Activated CD8-positive, alpha-beta memory T cell treated with anti-CD3 and anti-CD28 coated beads for 1 hour (primary cell): ENCODE measurements at places on chromosomes 11 and 22.

GRCh38 chr11:129657866-129658525, 157.7 kb upstream of the TMEM45B start:
- DNase-seq: no peak

GRCh38 chr11:92929653-92930052, 39.8 kb upstream of the MTNR1B start:
- DNase-seq: no peak

GRCh38 chr11:77407613-77408012, 66.3 kb downstream of the PAK1 start:
- no peak for DNase-seq

DNA sequence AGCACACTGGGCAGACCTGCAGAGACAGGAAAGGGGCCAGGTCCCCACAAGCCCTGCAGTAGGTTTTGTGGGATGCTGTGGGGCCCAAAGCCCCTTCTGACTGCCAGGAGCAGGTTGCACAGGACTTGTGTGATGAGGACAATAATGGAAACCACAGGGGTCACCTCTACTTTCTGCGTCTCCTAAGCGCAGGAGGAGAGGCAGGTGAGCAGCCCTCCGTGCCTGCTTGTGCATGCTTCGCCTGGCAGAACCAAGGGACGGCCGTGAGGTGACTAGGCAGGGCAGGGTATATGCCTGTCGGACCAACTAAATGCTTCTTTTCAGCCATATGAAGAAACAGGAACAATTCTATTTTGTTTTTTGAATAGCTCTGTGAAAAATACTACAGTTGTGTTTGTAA, 77.9 kb upstream of the PITPNB start:
- DNase-seq: no peak

- no peak for DNase-seq
Observed at GRCh38 chr11:473415-473814, 23.3 kb downstream of the PTDSS2 start.

DNA sequence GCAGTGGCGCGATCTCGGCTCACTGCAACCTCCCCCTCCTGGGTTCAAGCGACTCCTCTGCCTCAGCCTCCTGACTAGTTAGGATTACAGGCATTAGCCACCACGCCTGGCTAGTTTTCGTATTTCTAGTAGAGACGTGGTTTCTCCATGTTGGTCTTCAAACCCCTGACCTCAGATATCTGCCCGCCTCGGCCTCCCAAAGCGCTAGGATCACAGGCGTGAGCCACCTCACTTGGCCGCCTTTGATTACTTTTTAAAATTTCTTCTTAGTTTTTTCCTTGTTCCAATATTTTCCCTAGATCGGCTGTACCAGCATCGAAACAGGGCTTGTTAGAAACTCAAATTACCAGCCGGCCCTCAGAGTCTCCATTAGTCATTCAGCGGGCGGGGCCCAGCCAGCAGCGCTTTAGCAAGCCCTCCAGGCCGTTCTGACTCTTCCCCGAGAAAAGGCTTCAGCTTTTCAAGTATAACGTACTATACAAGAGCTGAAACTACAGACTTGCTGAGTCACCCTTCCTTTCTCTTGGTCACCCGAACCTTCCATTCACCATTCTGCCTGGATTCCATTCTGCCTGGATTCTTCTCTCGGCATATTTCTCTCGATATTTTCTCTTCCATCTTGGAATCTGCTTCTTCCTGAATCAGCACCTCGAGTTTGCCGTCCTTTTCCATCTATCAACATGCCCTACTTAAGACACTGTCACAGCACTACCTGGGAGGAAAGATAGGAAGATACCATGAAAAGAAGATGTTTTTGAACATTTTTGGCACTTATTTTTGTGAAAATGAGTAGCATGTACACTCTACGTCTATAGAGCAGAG, 6.7 kb upstream of the CAPRIN1 start:
- no peak for DNase-seq

GRCh38 chr11:15720460-15720859, 605.7 kb downstream of the INSC start:
- DNase-seq: no peak

GRCh38 chr11:67289226-67289650, at the start of gene ANKRD13D:
ANKRD13D (plus strand) TSS chr11:67289303; CDS start chr11:67289461, 158 bp downstream.
- DNase-seq: no peak

DNA sequence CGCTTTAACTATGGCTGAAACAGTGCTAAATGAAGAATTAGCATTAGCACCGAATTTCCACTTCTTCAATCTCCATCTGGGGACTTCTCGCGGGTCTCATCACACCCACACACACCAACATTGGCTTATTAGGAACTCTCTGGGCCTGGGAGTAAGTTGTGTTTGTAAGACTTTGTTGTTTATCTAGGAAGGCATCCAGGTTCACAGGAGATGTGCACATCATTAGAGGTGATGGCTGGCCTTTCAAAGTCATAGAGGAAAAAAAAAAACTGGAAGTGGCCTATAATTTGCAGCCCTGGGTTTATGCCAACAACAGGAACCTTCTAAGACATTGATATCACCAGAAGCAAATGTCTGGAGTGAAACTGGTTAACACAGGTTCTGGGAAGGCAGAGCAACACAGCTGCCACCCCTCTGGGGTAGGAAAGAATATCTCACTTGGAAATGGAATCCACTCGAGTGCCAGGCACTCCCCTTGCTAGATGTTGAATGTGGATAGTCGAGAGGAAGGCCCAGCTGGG, 84.5 kb downstream of the TRAF6 start:
- DNase-seq: no peak

- peak; percentile 72 for DNase-seq
Observed at GRCh38 chr22:23385678-23386631, 194.1 kb downstream of the IGLL1 start.

GRCh38 chr11:64436000-64436399, 77.0 kb downstream of the RPS6KA4 start:
- no peak for DNase-seq

GRCh38 chr22:45754822-45755221, 83.2 kb downstream of the ATXN10 start:
- no peak for DNase-seq

GRCh38 chr11:30705913-30706675, 119.9 kb upstream of the MPPED2 start:
- no peak for DNase-seq

- no peak for DNase-seq
Observed at GRCh38 chr11:18384157-18384641, 10.2 kb upstream of the LDHA start.

GRCh38 chr11:22079133-22079872, 113.6 kb upstream of the ANO5 start:
- DNase-seq: no peak

- DNase-seq: no peak
Observed at GRCh38 chr22:39029227-39029626, 8.3 kb downstream of the APOBEC3D start.

DNA sequence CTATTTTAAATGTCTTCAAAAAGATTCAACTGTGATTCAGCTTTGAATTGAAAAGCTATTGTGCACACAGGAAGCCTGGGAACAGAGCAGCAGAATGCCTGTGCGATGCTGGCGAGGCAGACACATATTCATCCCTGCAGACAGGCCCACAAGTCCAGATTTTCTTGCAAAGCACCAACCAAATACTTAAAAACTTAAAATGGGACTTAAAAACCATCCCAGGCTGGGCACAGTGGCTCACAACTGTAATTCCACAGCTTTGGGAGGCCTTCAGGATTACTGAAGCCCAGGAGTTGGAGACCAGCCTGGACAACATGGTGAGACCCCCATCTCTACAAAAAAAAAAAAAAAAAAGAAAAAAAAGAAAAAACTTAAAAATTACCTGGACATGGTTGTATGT, 122.6 kb upstream of the SERPIND1 start:
- DNase-seq: no peak

GRCh38 chr11:73252577-73253191, 19.5 kb upstream of the P2RY6 start:
- no peak for DNase-seq

DNA sequence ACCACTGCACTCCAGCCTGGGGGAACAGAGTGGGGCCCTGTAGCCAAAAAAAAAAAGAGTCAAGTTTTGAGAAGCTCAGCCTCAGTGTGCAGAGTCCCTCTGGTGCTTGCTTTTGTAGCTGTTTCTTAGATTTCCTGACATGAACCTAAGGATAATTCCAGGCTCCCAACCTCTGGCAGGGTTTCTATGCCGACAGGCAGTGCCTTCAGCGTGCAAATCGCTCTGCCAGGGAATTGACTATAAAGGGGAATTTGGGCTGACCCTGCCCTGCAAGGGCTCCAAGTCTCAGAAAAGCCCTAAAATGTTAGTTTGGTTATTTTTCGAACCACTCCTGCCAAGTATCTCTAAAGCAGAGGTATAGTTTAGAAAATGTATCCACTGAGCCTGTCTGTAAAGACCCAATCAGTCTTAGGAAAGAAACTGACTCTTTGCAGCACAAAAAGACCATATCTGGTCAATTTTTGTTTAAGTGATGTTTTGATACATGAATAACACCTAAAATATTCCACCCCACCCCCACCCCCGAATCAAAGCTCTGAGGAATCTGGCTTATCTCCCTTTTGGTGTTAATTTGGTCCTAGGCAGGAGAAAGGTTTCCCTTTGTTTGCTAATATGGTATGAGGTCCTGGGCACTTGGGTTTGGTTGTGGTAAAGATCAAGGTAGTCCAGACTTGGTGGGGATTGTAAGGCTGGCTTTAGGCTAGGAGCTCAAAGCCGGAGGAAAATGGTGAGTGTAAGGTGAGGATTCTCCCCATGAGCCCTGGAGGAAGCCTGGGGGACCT, 49.7 kb downstream of the ANO1 start:
- no peak for DNase-seq

DNA sequence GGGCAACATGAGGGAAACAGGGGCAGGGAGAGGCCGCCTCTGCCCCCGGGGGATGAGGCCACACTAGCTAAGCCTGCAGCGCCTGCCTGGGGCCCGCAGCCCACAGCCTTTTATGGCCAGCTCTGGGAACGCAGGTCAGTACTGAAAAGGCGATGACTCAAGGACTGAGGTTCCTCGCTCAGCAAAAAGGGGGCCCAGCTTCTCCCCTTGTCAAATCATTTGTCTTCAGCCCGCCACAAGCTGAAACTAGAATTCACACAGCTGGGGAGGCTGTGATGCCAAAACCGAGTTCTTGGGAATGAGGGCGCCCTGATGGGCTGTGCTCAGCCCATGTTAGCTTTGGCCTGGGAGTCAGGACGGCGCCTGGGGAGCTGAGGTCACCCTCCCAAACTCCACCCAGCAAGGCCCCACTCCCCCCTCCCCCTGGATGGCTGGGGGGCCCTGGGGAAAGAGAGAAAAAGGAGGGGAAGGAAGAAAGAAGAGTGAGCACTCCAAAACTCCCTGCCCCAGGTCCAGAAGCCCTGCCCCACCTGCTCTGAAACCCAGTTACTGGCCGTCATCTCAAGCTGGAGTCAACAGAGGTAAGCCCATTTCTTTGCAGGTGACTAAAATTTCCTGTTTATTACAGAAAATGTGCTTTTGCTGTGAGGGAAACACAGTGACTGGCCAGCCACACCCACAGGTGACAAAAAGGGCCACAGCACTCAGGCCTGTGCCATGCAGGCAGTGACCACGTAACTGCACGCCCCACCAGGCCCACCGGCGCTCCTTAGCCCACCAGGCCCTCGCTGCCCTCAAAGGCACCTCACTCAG, 13.7 kb downstream of the EHD1 start:
- DNase-seq: no peak

GRCh38 chr11:69467646-69468045, 13.8 kb upstream of the LINC01488 start:
- no peak for DNase-seq

DNA sequence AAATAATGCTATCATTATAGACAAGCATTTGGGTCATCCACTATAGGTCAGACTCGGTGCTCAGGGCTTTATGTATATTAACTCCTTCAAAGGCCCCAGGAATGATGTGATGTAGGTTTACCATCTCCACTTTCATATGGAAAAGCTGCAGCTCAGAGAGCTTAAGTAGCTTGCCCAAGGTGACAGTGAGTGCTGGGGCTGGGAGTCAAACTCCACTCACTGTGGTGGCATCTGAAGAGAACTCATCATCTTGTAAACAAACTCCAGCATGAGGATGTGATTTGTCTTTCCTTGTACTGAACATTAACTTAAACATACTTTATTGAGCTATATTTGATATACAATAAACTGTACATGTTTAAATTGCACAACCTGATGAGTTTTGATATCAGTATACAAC, 25.4 kb downstream of the TENM4 start:
- no peak for DNase-seq

DNA sequence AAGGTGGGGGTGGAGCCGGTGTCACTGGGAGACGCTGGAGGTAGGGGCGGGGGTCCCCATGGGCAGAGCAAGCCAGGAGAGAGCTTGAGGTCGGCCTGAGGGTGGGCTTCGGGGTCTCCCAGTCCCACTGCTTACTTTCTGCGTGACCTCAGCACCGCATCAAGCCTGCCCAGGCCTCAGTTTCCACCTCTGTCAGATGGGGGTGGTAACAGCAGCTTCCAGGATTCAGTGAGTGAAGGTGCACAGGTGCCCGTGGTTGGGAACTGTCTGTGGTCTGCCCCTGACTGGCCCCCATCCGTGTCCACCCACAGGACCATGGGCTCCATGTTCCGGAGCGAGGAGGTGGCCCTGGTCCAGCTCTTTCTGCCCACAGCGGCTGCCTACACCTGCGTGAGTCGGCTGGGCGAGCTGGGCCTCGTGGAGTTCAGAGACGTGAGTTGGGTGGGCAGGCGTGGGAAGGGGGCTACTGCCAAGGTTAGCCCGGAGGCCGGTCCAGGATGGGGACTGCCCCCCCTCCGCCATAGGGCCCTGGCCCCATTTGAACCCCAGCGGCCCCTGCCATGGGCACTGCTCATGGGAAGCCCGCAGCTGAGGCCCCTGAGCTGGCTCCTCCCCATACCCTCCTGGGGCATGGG, 2.2 kb downstream of the TCIRG1 start:
- DNase-seq: no peak

DNA sequence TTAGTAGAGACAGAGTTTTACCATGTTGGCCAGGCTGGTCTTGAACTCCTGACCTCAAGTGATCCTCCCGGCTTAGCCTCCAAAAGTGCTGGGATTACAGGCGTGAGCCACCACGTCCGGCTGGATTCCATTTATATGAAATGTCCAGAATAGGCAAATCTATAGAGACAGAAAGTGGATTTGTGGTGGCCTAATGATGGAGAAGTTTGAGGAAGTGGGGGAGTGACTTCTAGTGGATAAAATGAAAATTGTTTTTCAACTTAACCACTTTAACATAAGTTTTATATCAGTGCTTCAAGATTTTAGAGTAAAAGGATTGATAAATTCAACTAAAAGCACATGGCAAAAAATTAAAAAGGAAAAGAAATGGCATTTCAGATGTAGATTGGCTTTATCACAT, 66.2 kb downstream of the HIPK3 start:
- no peak for DNase-seq

DNA sequence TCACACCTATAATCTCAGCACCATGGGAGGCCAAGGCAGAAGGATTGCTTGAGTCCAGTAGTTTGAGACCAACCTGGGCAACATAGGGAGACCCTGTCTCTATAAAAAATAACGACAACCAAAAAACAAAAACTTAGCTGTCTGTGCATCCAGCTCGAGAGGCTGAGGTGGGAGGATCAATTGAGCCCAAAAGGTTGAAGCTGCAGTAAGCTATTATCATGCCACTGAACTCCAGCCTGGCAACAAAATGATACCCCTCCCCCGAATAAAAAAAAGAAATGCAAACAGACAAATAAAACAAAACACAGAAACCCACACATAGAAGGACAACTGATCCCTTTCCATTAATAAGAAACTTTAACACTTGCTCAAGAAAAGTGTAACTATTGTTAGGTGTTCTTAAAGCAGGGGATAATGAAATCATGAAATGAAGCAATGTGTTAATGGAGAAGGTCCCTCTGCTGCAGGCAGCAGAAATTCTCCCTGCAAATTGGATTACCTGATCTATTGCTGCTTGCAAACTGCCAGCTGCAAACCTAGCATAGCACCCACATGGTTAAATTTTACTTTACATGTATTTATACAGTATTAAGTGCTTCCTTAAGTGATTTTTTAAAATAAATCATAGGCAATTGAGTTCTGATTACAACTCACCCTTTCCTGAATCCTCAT, 226.3 kb downstream of the SBF2 start:
- no peak for DNase-seq
